ENCODE measurements at places on chromosomes 12 and 14. TPM values are rescaled to one million over a fixed set of nuclear protein-coding genes. Genes with fewer than 3 reads are reported as not detected.

SUDS3 gene
- 26.3 TPM for total RNA-seq

DNA sequence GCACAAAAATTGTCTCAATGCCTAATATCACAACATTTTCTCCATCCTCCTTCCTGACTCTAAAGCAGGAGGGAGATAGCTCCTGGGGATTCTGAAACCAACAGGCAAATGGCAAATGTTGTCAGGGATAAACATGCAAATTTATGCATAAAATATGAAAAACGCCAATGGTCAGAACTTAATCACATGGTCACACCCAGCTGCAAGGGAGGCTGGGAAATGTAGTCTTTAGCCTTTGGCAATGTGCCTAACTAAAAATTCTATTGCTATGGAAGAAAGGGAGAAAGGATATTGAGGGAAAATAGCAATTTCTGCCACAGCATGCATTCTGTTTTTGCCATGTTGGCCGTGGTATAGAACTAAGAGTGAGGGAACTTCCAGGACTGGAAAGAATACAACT is 11.7 kb upstream of the OASL start:
- no peak for DNase-seq

DNA sequence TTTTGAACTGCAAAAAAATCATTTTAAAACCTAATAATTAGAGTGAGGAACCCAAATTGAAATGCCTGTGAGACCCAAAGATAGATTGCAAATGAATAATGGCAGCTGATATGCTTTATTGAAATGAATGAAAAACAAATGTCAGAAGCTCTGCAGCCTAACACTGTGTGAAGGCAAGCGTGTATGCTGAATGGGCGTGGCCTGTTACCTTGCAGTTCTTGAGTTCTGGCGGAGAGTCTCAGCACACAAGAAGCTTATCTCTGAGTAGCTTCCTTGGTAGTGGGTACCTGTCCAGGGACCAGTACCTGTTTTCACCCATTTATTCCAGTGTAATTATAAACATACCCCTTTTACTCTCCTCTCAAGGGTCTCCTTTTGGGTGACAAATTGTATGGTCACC is 341.2 kb downstream of the NPAS3 start:
- no peak for DNase-seq

TSHR gene
- not detected for total RNA-seq
